ENCODE measurements at places on chromosomes 6 and 20.

- no peak for DNase-seq
These were observed 150.8 kb downstream of the PRL start for GRCh38 chr6:22145823-22146677.

DNA sequence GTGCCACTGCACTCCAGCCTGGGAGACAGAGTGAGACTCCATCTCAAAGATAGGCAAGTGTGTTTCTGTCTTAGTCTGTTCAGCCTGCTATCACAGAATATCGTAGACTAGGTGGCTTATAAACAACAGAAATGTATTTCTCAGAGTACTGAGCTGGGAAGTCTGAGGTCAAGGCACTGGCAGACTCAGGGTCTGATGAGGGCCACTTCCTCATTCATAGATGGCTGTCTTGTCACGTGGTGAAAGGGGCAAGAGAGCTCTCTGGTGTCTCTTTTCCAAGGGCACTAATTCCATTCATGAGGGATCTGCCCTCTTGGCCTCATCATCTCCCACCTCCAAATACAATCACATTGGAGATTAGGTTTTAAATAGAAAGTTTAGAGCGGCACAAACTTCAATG is 95.6 kb upstream of the PHACTR3 start:
- no peak for DNase-seq

GRCh38 chr6:130518588-130518987 is 152.8 kb downstream of the TMEM200A start:
- no peak for DNase-seq

DNA sequence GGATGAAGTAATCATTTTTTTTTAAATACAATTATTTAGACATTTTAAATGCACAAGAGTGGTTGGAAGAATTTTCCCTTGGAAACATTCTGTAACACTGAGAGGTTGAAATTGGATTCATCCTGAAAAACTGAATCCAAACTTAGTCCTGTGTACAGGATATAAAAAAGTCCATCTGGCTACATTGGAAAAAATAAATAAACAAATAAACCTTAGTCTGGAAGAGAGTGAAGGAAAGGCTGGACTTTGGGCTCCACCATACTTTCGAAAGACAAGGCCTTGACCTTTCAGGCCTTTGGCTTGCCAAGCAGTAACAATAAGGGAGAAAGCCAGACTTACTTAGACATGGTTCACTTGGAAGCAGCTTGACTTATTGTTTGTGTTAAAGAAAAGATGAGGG is 664.3 kb downstream of the TENT5A start:
- DNase-seq: no peak

DNA sequence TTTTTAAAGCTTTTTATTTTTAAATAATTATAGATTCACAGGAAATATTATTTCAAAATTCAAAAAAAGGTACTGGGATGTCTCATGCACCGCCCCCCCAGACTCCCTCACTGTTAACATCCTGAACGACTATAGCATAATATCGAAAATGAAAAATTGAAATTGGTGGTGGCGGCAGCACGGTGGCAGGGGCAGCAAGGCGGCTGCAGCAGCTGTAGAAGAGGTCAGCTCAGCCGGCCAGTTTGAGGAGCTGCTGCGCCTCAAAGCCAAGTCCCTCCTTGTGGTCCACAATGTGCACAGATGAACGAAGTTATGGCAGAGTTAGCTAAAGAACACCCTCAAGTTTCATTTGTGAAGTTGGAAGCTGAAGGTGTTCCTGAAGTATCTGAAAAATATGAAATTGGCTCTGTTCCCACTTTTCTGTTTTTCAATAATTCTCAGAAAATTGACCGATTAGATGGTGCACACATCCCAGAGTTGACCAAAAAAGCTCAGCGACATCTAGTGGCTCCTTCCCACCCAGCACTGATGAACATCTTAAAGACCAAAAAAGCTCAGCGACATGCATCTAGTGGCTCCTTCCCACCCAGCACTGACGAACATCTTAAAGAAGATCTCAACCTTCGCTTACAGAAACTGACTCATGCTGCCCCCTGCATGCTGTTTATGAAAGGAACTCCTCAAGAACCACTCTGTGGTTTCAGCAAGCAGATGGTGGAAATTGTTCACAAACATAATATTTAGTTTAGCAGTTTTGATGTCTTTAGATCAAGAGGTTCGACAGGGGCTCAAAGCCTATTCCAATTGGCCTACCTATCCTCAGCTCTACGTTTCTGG is 100.8 kb downstream of the FAM217A start:
- peak; percentile 75 for DNase-seq
